ENCODE measurements at places on chromosomes 11 and 22. TPM values are rescaled to one million over a fixed set of nuclear protein-coding genes. Genes with fewer than 3 reads are reported as not detected.

Gene INPP5J
- 8.7 TPM for total RNA-seq

Gene NLRP10
- not detected for total RNA-seq

GRCh38 chr11:69249311-69250185 lies 44.4 kb upstream of the MYEOV start:
- DNase-seq, result no peak

DNA sequence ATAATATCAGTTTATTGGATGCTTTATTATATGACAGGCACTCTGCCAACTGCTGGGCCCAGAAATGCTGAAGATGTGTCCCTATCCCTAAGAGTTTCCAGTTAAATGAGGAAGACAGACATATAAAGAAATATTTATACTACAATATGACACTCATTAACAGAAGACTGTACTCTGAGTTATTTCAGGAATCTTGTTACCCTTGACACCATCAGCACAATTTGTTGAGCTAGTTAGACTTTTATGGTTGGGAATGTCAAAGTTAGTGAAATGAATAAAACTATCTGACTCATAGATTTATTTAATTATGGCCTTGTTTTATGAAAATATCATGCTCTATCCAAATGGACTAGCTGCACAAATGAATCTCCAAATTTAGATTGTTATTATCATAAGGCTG lies 25.6 kb upstream of the MSANTD4 start:
- no peak for DNase-seq

GRCh38 chr22:39913321-39913720 lies 12.4 kb downstream of the GRAP2 start:
- DNase-seq, result no peak

GRCh38 chr11:131661132-131661531 lies 290.7 kb downstream of the NTM start:
- DNase-seq, result no peak
